NK-92 treated with Interleukin-12 subunit alpha and Interleukin-12 subunit beta, amount 100 ng/mL, for 24 hours (cell line): ENCODE measurements at places on chromosomes 11 and 22.

DNA sequence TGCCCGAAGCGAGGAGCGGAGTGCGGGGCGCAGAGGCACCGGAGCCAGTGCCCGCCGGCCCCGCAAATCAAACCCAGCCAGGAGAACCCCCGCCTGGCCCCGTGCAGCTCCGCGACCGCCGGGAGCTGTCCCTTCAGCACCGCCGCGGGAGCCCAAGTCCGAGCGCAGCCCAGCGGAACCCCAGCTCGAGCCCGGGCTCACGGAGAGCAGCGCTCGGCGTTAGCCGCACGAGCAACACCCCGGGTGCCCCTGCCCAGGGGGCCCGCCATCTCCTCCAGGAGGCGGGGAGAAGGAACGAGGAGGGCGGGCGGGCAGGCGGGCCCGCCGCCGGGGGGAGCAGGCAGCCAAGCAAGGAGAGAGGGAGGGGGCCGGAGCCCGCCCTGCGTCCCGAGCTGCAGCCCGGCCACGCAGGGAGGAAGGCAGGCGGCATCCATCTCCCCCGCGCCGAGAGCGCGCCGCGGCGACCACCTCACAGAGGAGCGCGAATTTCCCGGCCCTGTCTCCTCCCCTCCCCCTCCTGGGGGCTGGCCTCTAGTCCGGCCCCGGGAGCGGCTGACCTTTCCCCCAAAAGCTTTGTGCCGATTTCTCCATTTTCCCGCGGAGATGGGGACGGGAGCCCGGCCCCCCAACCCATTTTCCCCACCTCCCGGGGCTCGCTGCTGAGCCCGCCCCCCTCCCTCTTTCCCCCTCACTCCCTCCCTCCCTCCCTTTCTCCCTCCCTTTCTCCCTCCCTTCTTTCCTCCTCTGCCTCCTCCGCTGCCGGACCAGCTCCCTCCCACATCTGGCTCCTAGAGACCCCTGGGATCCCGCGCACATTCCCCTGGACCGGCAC is 621 bp downstream of the KCNC1 start:
- no peak for DNase-seq

GRCh38 chr11:87043894-87044293 is 6.2 kb downstream of the TMEM135 start:
- no peak for DNase-seq

- DNase-seq = no peak
Measured at GRCh38 chr11:47222696-47223095, 7.9 kb downstream of the DDB2 start.

DNA sequence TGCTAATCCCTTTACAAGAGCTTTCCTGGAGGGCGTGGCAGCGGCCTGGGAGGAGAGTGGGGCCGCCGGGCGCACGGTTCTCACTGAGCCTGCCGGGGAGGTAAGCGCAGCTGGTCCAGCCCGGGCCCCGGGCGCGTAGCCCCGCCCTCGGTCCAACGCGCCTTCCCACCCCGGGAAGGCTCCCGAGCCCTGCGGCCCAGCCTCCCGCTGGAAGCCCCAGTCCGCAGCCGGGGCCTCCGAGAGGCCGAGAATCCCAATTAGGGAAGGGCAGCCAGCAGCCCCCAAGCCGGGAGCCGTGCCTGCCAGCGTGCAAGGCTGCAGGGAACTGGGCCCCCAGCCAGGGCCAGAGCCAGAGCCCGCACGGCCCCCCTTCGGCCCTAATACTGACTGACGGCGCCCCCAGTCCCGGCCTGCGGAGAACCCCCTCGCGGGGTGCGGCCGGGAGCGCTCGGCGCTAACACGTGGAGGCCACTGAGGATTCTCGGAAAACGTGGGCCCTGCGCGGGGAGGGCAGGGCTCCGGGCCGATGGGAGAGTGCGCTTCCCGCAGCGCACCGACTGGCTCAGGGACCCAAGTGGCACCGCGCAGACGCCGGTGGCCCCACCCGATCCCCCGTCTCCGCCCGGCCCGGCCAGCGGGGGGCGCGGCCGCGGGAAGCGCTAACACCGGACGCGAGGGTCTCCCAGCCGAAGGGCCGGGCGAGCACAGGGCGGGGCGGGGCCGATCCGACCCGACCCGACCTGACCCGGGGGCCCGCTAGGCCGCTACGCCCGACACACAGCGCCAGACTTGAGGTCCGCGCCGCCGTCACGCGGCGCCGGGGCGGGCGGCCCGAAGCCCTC is 5.7 kb downstream of the ZFTA start:
- DNase-seq = no peak

DNA sequence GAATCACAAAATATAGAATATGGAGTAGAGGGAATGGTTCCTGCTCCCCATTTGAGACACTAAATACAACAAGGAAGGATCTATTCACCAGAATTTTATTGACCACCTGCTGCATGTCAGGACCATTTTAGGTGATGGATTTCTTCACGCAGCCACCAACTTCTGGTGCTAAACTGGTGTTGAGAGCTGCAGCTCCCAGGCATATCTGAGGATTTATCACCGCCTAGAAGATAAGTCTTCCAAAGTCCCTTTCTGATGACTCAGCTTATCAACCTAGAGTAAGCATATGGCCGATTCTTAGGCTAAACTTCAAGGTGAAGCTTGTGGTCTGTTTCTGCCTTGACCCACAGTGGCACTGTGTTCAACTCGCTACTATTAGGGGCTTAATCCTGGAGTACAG is 6.7 kb downstream of the DDI1 start:
- DNase-seq = no peak

- no peak for DNase-seq
Measured at GRCh38 chr11:12177739-12178338, 67.4 kb downstream of the MICAL2 start.

GRCh38 chr11:7575841-7576725 is 62.3 kb downstream of the PPFIBP2 start:
- no peak for DNase-seq

DNA sequence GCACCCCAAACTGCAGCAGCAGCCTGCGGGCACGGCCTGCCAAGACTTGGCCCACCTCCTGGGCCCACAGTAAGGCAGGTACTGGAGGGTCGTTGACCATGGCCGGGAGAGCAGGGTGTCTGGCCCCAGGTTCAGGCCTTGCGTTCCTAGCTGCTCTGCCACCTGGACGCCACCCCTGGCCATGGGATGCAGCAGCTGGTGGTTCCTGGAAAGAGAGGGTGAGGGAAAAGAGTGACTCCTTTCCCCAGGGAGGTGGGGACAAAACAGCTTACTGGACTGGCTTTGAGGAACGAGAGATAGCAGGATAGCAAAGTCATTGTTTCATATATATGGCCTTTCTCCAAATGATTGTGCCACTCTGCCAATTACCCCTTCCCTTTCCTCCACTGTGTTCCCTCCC is 1.8 kb downstream of the BSCL2 start:
- DNase-seq = no peak

DNA sequence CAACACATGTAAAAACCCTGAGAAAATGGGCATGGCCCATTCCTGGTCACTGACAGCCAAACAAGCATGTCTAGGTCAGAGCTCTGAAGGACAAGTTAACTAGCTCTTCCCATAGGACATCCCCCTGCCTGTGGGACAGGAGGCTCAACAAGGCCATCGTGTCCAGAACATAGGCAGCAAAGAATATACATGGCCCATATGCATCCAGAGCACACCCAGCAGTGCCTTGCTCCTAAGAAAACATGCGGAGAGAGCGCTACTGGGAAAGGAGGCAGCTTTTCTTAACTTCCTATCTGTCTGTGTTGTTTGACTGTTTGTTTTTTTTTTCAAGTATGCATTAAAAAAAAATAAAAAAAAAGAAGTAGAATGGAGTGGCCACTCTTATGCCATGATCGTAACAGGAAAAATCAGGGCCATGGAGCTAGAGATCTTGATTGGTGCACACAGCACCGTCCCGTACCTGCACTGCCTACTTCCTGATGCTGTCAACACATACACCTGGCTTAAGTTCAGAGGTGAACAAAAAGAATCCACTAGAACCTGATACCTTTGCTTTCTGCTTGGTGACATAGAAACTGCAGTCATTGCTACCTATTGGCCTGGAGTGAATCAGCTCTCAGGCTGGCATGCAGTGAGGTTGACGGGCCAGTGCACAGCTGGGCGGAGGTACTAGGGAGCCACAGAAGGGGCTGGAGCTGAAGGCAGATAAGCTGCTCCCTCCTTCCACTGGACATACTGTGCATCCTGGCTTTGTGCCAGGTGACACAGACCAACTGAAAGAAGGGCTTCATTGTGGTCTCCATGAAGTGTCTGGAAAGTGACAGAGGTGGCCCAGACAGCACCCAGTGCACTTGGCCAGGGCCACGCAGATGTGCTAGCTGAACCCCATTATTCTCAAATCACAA is 11.9 kb downstream of the UFD1 start:
- no peak for DNase-seq

DNA sequence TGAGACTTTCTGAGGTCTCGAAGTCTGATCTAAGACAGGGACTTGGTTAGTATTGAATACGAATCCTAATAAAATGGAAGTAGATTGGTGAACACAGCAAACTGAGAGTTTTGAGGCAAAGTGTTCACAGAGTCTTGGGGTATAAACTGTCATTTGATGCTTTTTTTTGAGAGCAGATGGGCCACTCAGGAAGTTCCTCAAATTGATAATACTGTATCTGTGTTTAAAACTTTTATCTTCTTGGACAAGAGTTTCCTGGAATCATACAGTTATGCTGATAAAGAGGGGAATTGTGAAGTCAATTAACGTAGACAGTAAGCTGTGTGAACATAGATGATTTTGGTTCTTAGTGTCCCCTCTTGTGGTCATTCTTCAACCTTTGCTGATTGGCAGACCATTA is 80.0 kb upstream of the CLPB start:
- DNase-seq = no peak

- DNase-seq = no peak
Measured at GRCh38 chr11:78149646-78150045, 10.2 kb upstream of the ALG8 start.

- DNase-seq = no peak
Measured at GRCh38 chr11:63843041-63843440, 4.1 kb downstream of the MARK2 start.

DNA sequence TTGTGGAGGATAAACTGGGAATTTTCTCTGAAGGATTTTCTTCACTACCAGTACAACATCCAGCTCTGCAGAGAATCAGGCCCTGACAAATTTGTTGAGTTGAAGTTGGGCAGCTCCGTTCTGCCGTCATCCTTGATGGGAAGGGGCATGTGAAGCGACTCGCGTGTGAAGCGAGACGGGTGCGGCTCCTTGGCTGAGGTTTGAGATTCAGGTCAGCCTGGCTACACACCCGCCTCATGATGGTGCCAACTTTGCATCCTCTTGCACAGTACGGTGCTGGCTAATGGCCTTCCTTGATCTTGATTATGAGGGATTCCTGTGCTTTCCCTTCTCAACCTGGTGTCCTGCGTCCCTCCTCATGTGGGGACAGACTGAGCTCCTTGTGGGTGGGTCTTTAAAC is 19.7 kb upstream of the CDC42EP2 start:
- DNase-seq = no peak

- DNase-seq = no peak
Measured at GRCh38 chr11:12376259-12377081, 901 bp upstream of the PARVA start.

DNA sequence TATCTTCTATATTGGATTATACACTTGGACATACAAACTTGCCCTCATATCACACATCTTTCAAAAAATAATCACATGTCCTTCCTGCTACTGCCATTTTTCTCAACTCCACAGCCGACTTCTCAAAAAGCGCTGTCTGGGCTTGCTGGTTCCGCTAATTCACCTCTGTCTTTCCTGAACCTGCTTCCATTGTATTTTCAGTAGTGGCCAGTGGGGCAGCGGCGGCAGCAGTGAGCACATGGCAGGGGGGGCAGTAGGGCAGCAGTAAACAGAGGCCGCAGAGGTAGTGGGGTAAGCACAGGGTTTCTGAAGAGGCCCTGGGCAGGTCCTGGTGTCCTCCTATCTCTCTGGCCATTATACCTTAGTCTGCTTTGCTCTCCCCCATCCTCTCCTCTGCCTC is 126.3 kb downstream of the RRAS2 start:
- DNase-seq = no peak

- no peak for DNase-seq
Measured at GRCh38 chr11:64660706-64661105, 62.3 kb downstream of the NRXN2 start.
